ENCODE measurements at places on chromosomes 12 and 14. TPM values are rescaled to one million over a fixed set of nuclear protein-coding genes. Genes with fewer than 3 reads are reported as not detected.

YLPM1 gene
- total RNA-seq: 139 TPM

ANKRD33 gene
- not detected for total RNA-seq

ASCL1 gene
- total RNA-seq: 13.8 TPM

ATN1 gene
- total RNA-seq: 186 TPM

CPSF2 gene
- total RNA-seq: 37.4 TPM

NANOG gene
- total RNA-seq: not detected

DNA sequence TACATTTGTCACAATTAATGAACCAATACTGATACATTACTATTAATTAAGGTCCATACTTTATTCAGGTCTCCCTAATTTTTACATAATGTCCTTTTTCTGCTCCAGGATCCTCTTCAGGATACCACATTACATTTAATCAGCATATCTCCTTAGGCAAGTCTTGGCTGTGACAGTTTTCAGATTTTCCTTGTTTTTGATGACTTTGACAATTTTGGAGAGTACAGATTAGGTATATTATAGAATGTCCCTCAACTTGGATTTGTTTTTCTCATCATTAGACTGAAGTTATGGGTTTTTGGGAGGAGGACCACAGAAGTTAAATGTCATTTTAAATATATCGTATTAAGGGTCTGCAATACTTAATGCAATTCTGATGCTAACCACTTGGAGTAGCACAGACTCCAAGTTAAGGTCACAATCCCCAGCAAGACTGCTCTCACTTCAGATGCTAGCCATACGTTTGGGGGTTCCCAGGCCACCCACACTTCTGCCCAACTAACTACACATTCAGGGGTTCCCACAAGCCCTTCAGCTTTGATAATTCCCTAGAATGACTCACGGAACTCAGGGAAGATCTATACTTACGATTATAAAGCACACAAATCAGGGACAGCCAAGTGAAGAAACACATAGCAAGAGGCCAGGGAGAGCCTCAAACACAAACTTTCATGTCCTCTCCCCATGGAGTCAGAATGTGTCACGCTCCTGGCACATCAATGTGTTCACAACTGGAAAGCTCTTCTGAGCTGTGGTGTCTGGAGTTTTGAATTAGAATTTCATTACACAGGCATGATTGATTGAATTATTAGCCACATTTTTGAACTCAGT is 17.0 kb upstream of the NUBPL start:
- DNase-seq: no peak

- no peak for DNase-seq
Measured at GRCh38 chr12:9755567-9755966, 5.1 kb downstream of the CD69 start.

DNA sequence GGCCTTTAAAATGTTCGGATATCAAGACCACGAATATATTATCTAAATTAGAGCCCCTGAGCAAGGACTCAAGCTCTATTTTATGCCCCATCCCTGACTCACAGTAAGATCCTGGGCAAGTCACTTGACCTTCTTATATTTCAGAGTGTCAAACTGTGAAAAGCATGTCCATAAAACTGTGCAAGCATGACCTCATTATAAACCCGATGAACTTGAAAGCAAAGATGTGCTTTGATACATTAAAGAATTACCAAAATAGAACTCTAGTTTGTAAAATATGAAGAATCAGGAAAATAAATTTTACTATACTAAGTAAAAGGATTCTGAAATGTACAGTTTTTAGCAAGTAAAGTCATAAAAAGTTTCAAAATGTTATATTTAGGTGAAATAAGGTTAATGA is 2.9 kb upstream of the CALM1 start:
- DNase-seq: no peak

DNA sequence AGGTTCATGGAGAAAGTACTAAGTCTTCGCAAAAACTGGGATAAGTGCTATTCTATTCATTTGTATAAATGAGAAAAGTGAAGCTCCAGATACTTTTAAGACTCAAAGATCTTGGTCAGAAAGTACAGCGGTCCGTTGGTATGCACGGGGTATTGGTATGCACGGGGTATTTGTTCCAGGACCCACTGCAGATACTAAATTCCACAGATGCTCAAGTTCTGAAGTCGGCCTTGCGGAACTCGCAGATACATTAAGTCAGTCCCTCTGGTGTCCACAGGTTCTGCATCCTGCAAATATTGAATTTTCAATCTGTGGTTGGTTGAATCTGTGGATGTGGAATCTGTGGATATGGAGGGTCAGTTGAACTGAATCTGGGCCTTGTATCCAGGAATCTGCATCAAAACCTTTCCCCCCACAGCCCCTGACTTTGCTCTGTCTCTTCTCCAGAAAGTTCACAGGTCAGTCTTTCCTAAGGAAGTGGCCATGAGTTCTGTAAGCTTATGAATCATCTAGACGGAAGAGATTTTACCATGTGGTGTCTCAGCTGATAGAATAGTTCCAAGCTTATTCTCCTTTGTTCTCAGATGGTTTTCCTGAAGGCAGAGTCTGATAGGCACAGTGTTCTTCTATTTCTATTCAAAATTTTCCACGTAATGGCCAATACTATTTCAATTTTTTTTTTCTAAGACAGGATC is 274.7 kb downstream of the NEDD1 start:
- no peak for DNase-seq

DNA sequence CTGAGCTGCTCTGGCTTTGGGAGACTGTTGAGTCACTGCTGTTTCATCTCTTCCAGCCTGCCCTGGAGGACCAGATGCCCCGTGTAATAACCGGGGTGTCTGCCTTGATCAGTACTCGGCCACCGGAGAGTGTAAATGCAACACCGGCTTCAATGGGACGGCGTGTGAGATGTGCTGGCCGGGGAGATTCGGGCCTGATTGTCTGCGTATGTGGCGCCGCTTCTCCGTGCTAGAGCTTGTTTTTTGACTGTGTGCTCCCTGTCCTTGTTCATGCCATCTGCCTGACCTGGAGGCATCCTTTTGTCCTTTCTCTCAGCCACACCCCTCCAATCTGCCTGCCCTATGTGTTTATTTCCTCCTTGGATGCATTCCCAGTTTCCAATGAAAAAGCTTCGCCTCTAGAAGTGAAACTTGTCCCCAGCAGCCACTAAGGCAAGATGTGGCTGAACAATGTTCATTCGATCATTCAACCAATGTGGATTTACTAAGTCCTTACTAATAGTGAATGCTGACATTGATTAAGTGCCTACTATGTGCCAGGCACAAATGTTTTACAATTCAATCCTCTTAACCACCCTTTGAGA is 98.6 kb downstream of the NT5DC3 start:
- no peak for DNase-seq

DNA sequence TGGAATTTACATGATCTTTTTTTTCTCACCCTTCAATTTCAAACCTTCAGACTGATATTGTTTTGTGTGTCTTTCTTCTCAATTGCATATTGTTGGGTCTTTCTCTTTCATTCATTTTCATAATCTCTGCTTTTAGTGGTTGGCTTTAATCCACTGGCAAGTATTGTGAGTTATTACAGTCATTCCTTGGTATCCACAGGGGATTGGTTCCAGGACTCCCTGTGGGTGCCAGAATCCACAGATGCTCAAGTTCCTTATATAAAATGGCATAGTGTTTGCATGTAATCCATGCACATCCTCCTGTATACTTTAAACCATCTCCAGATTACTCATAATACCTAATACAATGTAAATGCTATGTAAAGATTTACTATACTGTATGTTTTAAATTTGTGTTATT is 29.7 kb upstream of the PARP11 start:
- DNase-seq: no peak

Data from dorsolateral prefrontal cortex (tissue), 122 donors.